ENCODE measurements at places on chromosomes 1 and 21.

DNA sequence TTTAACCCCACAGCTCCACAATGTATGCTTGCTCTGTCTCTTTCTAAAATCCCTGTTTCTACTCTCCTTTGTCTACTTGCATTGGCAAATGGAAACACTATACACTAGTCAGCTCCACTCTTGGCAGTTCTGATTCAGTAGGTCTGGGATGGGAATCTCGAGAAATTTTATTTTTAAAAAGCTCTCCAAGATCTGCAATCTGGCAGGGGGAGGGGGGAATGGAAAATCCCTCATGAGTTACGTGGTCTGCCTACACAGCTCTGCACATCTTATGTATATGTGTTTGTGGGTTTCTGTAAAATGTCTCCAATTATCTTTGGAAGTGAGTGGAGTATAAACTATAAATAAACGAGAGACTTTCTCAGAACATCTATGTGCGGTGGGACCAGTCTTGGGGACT, 9.9 kb upstream of the GALNT2 start:
- DNase-seq: no peak

- no peak for DNase-seq
These were observed 28.7 kb downstream of the NPHS2 start for GRCh38 chr1:179547021-179547535.

GRCh38 chr1:210627755-210628154, 299.1 kb downstream of the HHAT start:
- no peak for DNase-seq

DNA sequence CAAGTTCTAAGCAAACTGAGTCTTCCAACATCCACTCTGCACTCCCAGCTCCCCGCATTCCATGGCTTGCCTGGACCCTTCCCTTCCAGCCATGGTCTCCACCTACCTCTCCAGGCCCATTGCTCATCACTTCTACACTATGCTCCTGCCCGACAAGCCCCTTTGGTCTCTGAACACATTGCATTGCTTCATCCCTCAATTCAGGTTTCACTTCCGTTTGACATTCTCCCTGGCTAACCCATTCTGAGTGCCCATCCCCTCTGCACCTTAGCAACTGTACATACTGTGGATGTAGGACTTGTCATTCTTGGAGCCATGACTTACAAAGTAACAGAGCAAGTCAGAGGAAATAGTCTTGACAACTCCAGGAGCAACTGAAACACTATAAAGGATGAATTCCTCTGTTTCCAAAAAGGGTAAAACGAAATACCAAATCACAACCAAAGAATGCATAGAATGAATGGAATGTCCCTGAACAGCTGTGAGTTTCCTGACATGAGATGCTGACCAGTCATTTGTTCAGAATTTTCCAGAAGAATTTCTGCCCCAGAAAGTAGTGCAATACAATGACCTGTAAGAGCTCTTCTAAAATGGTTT, 66.7 kb downstream of the KCNJ6 start:
- no peak for DNase-seq

DNA sequence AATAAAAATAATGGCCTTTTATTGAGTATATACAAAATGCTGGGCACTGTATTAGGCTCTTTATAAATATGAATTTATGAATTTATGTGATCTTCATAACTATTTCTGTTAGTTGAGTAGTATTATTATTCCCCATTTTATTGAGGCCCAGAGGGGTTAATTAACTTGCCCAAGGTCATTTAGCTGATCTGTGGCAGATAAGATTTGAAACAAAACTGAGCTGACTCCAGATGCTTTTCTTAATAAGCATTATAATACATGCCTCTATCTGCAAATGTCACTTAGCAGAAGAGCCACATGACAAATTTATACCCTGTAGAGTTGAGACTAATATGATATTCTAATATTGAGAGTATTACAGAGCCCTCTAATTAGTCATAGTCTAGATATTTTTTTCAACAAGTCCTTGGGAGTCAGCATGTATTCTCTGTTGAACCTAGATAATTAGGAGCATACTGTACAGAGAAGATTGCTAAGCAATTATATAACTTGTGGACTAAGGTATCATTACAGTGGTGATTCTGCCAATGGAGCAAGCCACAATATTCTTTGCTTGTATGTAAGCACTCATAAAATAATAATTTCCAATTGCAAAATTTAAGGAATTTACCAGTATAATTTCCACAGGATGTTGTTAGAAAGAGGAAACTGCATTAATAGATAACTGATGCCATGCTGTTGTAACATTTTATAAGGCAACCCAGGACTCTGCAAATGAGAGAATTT, 112.0 kb downstream of the LRRC40 start:
- no peak for DNase-seq

Measured in NCI-H774 (cell line).